Esophagus muscularis mucosa (tissue), 4 donors: ENCODE measurements at places on chromosomes 2 and 18. TPM values are rescaled to one million over a fixed set of nuclear protein-coding genes. Genes with fewer than 3 reads are reported as not detected.

DNA sequence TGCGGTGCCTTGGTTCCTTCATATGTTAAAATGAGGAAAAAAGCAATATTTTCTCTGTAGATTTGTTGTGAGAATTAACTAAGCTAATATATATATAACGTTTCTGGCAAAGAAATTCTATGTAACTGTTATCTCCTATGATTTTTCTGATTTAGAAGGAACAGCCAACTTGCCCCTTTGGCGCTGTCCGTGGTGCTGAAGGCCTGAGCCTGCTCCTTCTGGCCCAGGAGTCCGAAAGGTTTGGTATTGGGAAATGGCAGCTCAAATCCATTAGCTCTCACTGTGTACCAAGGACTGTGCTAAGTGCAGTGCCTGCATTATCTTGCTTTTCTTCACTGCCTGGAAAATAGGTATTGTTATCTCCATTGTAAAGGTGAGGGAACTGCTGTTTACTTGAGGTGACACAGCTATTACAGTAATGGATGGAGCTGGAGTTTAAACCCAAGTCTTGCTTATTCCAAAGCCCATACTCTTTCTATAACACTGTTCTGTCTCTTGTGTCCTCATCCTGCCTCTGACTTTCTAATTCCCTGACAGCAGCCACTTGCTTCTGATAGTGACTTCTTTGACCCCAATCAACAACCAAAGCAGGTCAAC, 52.2 kb downstream of the C1QL2 start:
- H3K36me3 ChIP-seq: no peaks in the 10 kb centered on the region
- H3K4me3 ChIP-seq: no peak overlapping the region
- peak; percentile 39 for DNase-seq
- no peak overlapping the region for H3K27ac ChIP-seq

GRCh38 chr2:232336981-232337720, 41.4 kb upstream of the ALPP start:
- H3K27ac ChIP-seq: no peak overlapping the region
- H3K27me3 ChIP-seq: no peaks in the 10 kb centered on the region
- H3K4me3 ChIP-seq: no peak overlapping the region
- DNase-seq: no peak
- no peaks in the 10 kb centered on the region for H3K4me1 ChIP-seq

The PSTPIP2 gene
- total RNA-seq: 10.8 TPM

DNA sequence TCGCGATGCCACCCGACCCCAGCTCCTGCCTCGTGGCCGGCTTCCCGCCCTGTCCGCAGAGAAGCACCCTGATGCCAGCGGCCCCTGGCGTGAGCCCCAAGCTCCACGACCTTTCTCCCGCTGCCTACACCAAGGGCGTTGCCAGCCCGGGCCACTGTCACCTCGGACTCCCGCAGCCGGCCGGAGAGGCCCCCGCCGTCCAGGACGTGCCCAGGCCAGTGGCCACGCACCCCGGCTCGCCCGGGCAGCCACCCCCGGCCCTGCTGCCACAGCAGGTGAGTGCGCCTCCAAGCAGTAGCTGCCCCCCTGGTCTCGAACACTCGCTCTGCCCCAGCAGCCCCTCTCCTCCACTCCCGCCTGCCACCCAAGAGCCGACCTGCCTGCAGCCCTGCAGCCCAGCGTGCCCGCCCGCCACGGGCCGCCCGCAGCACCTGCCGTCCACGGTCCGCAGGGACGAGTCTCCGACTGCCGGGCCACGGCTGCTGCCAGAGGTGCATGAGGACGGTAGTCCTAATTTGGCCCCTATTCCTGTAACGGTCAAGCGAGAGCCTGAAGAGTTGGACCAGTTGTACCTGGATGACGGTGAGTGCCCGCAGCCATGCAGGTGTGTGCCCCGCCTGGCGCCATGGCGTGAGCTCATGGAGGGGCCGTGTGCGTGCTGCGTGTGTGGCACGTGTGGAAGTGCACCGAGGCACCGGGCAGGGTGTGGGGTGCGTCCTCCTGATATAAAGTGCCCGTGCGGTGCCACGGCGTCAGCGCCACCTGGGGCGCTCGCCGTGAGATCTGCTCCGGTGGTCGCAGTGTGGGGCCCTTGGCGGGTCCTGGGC, 90.8 kb downstream of the NFATC1 start:
- no peak overlapping the region for H3K4me3 ChIP-seq
- DNase-seq: no peak
- H3K4me1 ChIP-seq: peaks cover 18% of the 10 kb centered on the region
- H3K27me3 ChIP-seq: no peaks in the 10 kb centered on the region
- peaks cover 44% of the 10 kb centered on the region for H3K36me3 ChIP-seq

- H3K36me3 ChIP-seq: no peaks in the 10 kb centered on the region
- peak overlapping the region; percentile 66 for H3K27ac ChIP-seq
- H3K4me3 ChIP-seq: no peak overlapping the region
- no peaks in the 10 kb centered on the region for H3K27me3 ChIP-seq
These were observed 82.6 kb upstream of the TANK start for GRCh38 chr2:161077367-161078210.

- H3K27ac ChIP-seq: peak overlapping the region; percentile 32
- H3K27me3 ChIP-seq: no peaks in the 10 kb centered on the region
- no peaks in the 10 kb centered on the region for H3K36me3 ChIP-seq
- no peak overlapping the region for H3K4me3 ChIP-seq
These were observed 18.4 kb upstream of the WIPF1 start for GRCh38 chr2:174615871-174616436.

The AGXT gene
- not detected for total RNA-seq

DNA sequence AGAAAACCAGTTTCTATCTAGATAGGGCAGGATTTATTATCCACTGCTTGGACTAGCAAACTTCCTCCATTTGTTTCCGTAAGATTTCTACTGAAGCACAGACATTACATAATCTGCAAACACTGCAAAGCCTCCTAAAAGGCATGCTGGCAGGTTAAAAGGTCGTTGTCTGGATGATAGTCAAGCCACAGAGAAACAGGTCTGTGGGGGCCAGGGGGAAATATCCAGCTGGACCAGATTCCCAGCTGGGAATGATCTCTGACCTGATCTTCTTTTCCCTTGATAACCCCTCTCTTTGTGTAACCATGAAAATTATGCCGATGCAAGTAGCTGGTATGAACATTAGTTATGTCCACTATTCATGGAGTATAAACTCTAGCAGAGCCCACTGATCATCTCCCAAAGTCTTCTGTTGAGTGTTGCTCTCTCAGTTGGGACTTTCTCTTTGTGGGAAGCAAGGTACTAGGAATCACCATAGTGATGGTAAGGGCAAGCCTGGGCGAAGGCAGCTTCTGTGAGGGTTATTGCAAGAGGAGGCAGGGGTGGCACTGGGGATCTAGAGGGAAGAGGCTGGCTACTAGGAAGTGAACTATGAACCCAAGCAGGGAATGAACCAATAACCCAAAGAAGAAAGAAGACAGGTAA, 61.3 kb downstream of the GDF7 start:
- H3K36me3 ChIP-seq: no peaks in the 10 kb centered on the region
- no peak overlapping the region for H3K27ac ChIP-seq
- no peaks in the 10 kb centered on the region for H3K4me1 ChIP-seq
- H3K4me3 ChIP-seq: no peak overlapping the region
- H3K27me3 ChIP-seq: no peaks in the 10 kb centered on the region

GRCh38 chr2:234603619-234604018, 106.7 kb upstream of the ARL4C start:
- no peak overlapping the region for H3K27ac ChIP-seq
- no peaks in the 10 kb centered on the region for H3K4me1 ChIP-seq
- H3K4me3 ChIP-seq: no peak overlapping the region

DNA sequence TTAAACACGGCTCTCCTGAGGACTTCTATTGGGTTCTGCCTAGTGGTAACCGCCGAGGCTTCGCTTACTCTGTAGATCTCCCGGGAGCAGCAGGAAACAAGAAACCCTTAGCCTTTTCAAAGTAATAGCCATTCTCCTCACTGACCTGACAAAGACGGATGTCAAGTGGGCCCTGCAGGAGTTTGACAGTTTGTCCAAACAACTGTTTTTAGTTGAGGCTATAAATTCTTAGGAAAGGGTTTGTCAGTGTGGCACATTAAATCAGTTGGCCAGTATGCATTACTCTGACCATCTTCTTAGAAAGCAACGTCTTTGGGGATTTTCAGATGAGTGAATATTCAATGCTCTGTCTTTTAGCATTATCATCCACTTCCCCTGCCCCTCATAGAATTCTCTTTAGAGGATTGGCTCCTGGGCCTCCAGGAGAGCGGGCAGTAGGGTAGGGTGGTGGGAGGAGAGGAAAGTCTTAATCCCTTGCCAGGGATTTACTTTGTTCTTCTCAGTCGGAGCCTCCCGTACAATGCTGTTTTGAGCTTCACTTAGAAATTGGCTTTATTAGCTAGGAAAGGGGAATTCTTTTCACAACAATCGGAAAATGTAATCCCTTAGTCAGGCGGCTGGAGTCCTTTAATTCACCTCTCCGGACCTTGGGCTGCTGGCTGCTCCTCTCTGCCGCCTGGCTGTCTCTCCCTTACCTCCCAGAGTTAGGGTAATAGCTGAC, 13.3 kb upstream of the C18orf32 start:
- no peaks in the 10 kb centered on the region for H3K36me3 ChIP-seq
- H3K27ac ChIP-seq: no peak overlapping the region
- no peaks in the 10 kb centered on the region for H3K4me1 ChIP-seq
- no peaks in the 10 kb centered on the region for H3K27me3 ChIP-seq
- no peak for DNase-seq

The SPP2 gene
- not detected for total RNA-seq

The INHBB gene
- 13.9 TPM for total RNA-seq

The TCF23 gene
- not detected for total RNA-seq

The SCG2 gene
- total RNA-seq: 4.0 TPM

DNA sequence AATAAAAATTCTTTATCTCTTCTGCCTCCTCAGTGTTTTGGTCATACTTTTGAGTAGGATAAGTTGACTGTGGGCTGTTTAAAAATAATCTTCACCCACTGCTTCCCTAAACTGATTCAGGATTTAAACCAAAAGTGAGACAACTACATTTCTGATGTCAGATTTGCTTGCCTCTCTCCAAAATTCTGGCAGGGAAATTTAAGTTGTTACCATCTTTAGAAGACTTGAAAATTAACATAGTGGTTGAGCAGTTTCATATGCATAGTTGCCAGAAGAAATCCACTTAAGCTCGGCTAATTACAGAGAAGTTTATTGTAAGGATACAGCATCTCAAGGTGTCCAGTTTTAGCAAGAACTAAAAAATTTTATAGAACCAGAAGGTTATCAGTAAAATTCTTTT, 57.0 kb downstream of the MAIP1 start:
- H3K4me1 ChIP-seq: no peaks in the 10 kb centered on the region
- DNase-seq: no peak
- H3K36me3 ChIP-seq: no peaks in the 10 kb centered on the region
- no peak overlapping the region for H3K27ac ChIP-seq
- H3K4me3 ChIP-seq: no peak overlapping the region
- no peaks in the 10 kb centered on the region for H3K27me3 ChIP-seq
